ENCODE measurements at places on chromosomes 5 and 9.

- DNase-seq, result no peak
These were observed 15.9 kb downstream of the EBF1 start for GRCh38 chr5:159083548-159084452.

DNA sequence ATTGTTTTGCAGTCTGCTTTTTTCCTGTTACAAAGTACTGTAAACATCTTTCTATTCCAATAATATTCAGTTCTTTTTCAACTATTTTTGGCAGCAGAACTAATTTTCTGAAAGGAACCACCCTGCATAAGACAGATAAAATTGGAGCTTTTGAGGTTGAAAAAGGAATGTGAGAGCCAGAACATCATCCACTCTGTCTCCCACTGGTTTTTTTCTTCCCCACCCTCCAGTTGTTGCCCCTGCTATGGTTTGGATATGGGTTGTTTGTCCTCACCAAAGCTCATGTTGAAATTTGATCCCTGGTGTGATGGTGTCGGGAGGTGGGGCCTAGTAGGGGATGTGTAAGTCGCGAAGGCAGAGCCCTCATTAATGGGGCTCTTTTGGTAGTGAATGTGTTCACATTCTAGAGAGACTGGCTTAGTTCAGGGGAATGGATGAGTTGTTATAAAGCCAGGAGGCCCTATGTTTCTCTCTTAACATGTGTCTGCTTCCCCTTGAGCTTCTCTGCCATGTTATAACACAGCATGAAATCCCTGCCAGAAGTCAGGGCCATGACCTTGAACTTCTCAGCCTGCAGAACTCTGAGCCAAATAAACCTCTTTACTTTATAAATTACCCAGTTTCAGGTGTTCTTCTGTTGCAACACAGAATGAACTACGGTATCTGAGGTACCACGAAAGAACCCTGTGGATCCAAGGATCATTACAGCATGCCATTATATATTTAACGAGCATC, 34.8 kb upstream of the MAST4 start:
- DNase-seq, result no peak

- DNase-seq, result no peak
These were observed 568.8 kb downstream of the PSAT1 start for GRCh38 chr9:78865737-78866136.

DNA sequence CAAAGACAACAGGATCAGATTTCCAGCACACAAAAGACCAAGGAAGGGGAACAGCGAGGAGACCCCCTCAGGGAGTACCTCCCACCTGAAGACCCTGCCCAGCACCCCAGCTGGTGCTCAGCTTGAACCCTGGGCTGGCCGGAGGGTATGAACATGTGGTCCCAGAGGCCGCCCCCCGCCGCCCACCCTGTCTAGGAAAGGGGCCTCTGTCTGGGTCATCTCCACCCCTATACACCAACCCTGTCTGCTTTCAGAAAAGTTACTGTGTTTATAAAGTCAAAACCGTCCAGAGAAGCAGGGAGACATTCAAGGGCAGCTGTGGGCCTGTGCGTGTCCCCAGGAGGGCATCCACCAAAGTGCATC, 72.2 kb downstream of the ADAMTS2 start:
- DNase-seq, result no peak

GRCh38 chr5:138875552-138875875, 379 bp upstream of the LRRTM2 start:
- DNase-seq, result no peak

GRCh38 chr9:38026021-38026809, 42.8 kb downstream of the SHB start:
- no peak for DNase-seq

DNA sequence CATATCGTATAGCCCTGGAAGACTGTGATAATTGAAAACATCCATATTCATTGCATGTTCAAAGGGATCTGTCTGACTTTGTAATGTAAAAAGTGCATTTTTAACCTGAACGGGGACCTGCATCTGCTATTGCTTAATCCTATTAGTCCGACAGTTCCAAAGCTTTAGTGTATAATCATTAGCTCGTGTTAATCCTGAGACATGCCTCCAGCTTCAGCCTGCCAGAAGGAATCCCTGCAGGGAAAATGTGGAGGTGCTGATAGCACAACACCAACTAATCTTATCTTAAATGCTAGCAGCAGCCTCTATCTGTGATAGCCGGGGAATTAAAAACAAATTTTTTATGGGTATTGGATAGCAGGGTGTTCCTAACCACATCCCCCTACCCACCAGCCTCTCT, 495.2 kb downstream of the TLE4 start:
- no peak for DNase-seq

- no peak for DNase-seq
These were observed 42.1 kb downstream of the LRRTM2 start for GRCh38 chr5:138833080-138833479.

Data from amygdala (tissue), 56 donors.